ENCODE measurements at places on chromosomes 4 and X.

DNA sequence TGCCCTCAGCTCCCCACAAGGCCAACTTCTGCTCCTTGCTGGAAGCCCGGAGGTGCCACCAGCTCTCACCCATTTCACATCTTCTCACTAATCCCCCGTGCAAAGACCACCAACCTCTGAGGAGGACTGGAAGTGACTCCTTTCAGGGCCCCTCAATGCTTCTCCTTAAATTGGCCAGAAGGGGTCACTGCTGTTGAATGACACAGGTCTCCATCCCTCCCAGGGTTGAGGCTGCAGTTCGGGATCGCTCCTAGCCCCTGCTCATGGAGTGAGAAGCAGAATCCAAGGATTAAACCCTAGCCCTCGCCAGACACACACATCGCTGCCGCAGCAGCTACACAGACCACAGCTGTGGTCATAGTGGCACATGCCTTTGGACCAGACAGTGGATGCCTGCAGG lies 279.5 kb upstream of the TAPT1 start:
- peak; percentile 2 for DNase-seq

DNA sequence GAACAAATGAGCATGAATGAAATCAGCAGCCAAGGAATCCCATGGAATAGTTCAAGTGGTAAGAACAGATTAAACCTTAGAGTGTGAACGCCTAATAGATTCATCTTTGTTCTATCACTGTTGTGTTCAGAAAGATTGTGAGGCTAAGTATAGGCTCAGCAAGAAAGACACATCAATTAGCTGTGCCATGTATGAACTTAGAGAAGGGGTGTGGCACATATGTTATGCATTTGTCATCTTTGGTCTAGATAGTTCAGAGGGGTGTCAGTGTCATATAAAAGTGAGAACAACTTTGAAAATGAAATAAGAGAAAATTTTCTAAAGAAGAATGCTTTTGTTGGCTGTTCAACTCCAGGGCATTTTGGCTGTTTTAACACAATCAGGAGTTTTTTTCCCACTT lies 9.4 kb downstream of the DAPP1 start:
- no peak for DNase-seq

DNA sequence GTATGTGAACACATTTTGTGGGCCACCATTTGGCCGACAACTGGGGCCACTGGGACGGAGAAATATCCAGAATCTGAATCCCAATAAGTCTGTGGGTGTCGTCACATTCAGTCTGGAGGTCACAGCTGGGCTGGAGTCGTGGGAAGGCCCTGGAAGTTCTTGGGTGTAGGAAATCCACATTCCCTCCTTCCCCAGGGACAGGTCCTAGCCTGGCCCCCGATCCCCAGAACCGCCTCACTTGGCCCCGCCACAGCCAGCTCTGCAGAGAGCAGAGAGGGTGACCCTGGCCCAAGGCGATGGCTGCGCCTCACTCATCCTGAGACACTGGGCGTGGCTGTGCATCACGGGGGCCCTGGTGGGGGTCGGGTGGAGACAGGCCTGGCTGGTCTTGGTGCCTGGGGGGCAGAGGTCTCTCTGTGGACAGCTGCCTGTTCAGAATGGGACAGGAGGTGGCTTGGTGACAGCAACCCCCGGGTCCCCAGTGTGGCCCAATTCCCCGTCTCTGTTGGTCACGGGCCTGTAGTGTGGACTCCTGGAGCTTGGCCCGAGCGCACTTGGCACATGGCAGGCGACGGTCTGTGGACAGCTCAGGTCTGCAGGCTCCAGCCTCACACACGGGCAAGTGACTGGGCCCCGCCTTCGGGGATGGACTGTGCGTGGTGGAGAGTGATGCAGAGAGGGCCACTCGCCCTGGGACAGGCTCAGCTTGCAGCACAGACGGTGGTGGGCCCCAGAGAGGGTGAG lies 16.4 kb downstream of the DOK7 start:
- DNase-seq = no peak

GRCh38 chrX:87895421-87895820 lies 377.8 kb downstream of the KLHL4 start:
- no peak for DNase-seq

DNA sequence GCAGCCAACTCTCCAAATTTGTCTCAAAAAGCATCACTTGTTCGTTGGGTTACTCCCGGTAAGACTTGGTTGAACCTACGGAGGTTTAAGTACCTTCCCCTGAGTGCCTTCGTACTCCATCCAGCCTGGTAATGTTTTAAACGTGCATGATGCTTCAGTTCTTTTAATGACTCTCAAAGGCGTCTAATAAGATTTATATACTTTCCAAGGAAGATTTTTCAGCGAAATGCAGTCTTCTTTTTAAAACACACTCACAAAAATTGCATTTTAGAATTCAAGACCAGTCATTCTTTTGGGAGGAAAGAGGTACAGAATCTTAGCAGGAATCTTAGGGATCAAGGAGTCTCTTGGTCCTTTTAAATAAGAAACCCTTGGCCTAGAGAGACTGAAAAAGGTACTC lies 430 bp upstream of the TRPC3 start:
- DNase-seq = no peak

- DNase-seq = no peak
Observed at GRCh38 chr4:84498203-84498934, 723 bp downstream of the NKX6-1 start.

DNA sequence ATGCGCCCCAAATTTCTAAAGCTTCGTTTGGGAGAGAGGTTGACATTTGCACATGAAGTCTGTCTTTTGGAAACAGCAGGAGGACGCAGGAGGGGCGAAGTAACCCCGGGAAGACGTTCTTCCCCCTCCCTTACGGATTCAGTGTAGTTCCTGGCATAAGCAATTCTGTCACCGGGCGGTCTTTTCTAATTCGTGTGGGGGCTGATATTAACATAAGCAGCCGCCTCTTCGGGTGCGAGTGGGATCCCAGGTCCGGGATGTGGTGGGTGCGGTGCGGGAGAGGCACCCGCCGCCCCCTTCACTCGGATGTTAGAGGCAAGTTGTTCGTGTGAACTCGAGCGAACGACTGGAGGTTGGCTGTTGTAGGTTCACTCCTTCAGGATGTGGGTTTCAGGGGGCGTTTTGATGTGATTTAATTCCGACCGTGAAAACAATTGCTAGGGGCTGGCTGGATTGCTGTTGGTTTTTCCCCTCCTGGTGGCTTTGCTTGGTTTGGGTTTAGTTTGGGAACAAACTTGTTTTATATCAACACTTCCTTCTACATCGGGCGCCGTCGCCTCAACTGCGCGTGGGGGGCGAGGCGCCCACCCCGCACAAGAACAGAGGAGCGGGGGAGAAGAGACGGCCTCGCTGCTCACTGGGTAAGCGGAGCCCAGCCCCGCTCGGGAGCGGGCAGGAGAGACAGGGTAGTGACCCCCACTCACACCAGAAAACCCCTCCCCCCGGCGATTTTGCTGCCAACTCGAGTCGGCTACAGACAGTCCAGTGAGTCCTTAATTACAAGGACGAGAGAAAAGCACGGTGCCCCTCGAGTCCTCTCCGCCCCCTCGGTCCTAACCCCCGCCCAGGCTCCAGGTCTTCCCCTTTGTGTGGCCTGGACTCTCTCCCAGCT lies 2.9 kb upstream of the LEF1 start:
- DNase-seq = peak; percentile 24

GRCh38 chr4:72094059-72094797 lies 62.4 kb downstream of the NPFFR2 start:
- no peak for DNase-seq

GRCh38 chrX:42237956-42238355 lies 314.6 kb upstream of the CASK start:
- no peak for DNase-seq

GRCh38 chr4:10684631-10685030 lies at the start of gene CLNK:
TSS of gene CLNK (minus strand) at chr4:10684768. CDS start at chr4:10667869, 16,899 bp downstream.
- no peak for DNase-seq

GRCh38 chrX:98207947-98208346 lies 1324.2 kb downstream of the RPA4 start:
- DNase-seq = no peak

- no peak for DNase-seq
Observed at GRCh38 chr4:153652051-153652784, 31.9 kb upstream of the TLR2 start.

DNA sequence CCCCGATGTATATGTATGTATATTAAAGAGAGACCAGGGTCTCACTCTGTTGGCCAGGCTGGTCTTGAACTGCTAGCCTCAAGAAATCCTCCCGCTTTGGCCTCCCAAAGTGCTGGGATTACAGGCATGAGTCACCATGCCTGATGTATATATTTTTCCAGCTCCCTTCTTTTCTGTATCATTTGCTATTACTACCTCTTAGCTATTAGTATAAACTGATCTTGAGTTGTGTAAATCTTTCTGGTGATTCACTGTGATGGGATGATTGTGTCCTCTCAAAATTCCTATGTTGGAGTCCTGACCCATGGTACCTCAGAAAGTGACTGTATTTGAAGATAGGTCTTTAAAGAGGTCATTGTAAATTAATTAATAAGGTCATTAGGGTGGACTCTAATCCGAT lies 53.1 kb downstream of the HPRT1 start:
- DNase-seq = no peak

- no peak for DNase-seq
Observed at GRCh38 chr4:53810643-53811042, 219.4 kb upstream of the LNX1 start.

DNA sequence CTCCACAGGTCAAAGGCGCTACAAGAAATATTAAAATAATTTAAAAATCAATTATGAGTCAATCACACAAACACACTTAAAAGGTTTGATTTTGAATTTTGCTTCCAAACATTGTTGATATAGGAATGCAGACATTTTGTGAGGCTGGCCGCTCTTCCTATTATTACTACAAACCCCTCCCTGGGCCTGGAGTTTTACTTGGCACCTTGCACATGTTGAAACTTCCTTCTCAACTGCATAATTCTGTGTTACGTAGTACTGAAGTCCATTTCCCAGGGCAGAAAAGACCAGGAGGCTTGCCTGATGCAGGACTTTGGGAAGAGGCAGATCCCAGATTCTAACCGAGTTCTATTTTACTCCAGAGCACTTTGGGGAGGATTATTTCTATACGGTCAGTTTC lies 71.5 kb downstream of the CYTL1 start:
- DNase-seq = no peak

- no peak for DNase-seq
Observed at GRCh38 chr4:159248384-159249178, 145.7 kb downstream of the RAPGEF2 start.

GRCh38 chr4:41644288-41644914 lies 104.1 kb downstream of the PHOX2B start:
- DNase-seq = peak; percentile 5

DNA sequence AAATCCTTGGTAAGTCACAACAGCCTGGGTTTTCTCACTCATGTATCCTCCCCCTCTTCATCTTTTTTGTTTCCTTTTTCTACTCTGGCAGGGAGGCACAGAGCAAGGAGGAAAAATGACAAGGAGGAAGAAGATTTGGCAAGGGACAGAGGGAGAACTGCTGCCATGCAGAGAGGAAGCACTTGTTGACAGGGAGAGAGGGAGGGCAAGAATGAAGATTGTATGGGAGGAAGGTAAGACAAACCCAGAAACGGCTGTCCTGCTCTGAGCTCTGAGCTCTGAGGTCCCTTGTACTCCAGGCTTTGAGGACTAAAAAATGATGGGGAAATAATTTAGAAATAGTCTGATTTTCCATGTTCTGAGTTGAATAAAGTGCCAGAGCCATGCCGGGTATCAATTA lies 123.9 kb downstream of the DCHS2 start:
- no peak for DNase-seq

DNA sequence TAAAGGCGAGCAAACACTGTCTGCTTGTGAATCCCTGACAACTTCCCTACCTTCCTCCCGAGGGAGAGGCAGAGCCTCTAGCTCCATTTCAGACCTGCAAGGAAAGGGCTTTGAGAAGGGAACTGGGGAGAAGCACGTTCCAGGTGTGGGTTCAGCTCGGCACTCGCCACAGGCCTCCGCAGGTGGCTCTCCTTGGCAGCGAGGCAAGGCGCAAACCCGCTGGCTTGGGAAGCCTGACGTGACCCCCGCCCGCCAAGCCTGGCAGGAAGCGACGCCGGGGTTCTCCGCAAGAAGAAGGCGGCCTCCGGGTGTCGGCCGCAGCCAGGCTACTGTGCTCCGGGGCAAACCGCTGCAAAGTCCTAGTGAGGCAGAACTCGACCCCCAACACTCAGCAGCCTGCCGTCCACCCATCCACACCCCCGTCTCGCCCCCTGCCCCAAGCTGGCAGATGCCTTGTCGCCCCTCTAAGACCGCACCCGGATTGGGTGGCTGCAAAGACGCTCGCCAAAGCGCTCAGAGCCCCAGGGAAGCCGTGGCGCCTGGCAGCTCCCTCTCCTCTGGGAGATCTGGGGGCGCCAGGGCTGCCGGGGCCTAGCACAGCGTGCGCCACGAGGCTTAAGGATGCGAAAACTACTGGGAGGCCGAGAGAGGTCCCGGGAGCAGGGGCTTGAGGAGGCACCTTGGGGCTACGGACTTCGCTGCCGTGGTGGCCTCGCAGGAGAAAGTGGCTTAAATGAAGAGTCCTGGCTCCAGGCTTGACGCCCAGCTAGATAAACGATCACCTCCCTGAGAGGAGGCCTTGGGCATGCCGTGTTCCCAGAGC lies 21.8 kb downstream of the NKX3-2 start:
- no peak for DNase-seq

DNA sequence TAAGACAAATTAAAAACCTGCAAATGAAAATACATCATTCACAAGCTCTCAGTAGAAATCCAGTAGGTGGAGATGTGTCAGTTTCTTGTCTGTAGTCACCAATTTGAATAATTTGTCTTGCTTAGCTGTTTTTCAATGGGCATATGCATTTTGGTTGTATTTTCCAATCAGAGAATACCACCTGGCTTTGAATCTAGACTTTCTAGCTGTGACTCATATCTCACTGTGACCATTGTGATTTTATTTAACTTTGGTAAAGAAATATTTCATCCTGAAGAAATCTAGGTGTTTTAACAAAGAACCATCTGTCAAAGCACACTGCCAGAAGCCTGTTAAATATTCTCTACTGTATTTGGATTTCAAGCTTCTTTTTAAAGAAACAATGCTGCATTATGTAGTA lies 1650.6 kb upstream of the IGFBP7 start:
- no peak for DNase-seq

DNA sequence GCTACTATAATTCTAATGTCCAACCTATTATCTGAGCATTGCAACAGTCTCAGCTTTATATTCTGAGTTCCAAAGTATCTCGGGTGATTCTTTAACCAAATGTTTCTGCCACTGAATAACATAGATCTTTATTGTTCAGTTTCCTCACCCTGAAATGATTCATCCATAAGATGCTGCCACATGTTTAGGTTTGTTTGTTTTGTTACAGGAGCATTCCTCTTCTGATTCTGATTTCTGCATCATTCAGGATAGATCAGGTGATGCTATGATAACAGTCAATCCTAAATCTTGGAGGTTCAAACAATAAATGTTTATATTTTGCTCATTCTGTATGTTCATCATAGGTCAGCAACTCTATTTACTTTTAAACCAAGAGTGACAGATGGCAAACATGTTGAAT lies 927.6 kb downstream of the PCDH7 start:
- no peak for DNase-seq

DNA sequence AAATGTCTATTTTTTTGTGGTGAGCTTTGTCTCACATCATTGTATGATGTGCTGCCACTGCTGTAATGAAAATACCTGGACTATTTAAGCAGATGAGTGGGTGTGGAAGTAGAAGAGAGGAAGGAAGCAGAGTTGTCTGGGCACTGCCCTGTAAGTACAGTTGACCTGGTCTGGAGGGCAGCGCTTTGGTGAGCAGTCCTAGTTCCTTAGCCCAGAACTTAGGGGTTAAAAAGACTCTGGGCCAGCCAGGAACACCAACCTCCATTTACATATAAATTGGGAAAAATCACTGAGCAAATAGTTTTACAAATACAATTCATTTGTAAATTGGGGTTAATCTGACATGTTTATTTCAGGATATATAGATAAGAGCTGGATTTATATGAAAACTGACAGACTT lies 347.1 kb upstream of the FAT1 start:
- no peak for DNase-seq

GRCh38 chr4:166078383-166078782 lies 205.3 kb downstream of the TLL1 start:
- DNase-seq = no peak

Data from hematopoietic multipotent progenitor cell treated with erythropoietin and hydrocortisone succinate and interleukin-3 and kit ligand, for 8 days (in vitro differentiated cells).